Urothelium cell line (cell line): ENCODE measurements at places on chromosomes 12 and 14.

DNA sequence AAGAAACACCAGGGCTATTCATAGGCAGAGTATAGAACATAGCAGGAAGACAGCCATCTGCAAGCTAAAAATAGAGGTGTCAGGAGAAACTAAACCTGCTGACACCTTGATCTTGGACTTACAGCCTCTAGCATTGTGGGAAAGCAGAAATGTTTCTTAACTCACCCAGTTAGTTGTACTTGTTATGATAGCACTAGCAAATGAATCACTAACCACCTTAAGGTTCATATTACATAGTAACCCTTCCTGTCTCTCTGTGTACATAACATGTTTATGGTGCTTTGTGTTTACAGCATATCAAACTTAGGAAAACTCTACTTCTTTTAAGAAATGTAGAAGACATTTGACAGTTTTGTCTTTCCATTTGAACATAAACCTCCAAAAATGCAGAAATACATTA, 1031.3 kb downstream of the FSCB start:
- DNase-seq = no peak

DNA sequence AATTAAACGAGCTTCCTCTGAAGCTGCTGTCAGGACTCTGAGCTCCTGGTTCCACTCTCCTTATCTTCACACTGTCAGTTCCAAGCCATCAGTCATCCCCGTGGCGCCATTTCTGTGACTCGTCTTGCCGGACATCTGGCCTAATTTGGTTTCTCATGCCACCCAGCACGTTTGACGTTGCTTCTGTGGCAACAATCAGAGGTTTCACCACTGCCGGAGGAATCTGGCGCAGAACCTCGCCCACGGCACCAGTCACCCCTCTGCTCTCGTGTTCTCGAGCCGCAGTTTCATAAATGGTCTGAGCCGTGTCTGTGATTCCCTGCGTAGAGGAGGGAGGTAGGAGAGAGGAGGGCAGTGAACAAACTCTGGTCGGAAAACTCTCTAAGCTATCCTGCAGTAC, 29.7 kb downstream of the BDKRB1 start:
- DNase-seq = no peak

GRCh38 chr14:101499513-101499912, 61.8 kb upstream of the DIO3 start:
- DNase-seq = no peak

DNA sequence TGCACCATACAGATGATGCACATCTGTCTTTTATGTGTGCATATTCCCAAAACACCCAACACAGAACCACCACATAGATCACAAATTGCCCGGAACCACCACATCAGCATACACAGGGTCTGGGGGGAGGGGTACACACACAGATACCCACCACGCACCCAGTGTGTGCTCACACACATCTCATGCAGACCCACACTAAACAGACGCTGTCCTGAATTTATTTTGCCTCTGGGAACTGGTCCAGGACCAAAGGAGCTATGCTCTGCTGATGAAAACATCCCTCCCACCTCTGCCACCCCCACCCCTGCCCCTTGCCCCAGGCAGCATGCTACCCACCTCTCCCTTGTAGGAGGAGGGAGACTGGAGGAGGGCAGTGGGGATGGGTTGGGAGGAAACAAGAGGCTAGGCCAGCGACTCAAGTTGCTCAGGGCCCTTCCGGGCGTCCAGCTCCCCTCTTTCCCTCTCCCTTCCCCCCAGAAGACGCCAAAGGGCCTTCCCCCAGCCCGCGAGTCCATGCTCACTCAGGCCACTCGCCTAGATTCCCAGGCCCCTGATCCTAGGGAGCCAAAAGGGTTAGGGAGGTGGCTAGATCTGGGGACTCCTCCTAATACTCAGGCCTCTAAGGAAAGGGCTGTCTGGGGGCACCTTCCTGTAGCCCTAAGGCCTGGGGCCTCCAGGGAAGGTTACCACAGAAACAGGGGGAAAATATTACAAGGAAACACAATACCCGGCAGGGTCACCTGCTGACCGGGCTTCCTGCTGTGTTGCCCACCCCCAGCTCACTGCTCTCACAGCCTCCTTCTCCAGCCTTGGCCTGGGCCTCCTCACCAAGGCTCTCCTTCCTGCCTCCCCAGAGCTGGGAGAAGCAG, 3.1 kb downstream of the HDAC7 start:
- DNase-seq = no peak

- no peak for DNase-seq
Measured at GRCh38 chr12:122480753-122481152, 20.0 kb downstream of the ZCCHC8 start.

- DNase-seq = no peak
Measured at GRCh38 chr14:30082486-30082885, 154.8 kb upstream of the PRKD1 start.

GRCh38 chr12:64937452-64937851, 113.0 kb downstream of the TBC1D30 start:
- no peak for DNase-seq
